ENCODE measurements at places on chromosomes 1 and 21.

GRCh38 chr1:178371235-178371634 lies 125.5 kb downstream of the CLEC20A start:
- no peak for DNase-seq

- DNase-seq = no peak
Measured at GRCh38 chr1:8604041-8604945, 213.1 kb downstream of the RERE start.

- no peak for DNase-seq
Measured at GRCh38 chr1:233216009-233216408, 79.5 kb downstream of the PCNX2 start.

GRCh38 chr1:93328809-93329760 lies 16.6 kb upstream of the DR1 start:
- no peak for DNase-seq

DNA sequence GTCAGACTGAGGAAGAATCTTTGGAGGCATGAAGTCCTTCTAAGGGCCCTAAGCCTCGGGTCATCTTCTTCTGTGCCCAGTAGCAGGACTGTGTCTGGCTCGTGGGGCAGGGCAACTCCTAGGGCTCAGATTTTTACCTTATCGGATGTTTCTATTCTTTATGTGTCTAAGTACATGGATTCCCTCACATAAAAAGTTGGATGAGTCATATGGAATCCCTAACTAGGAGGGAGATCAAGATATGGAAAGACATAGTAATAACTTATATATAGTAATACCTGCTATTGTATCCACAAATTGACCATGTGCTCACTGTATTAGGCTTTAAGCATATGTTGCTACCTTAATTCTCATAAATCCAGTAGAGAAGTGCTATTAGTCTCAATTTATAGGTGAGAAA lies 364.5 kb upstream of the CAMK1G start:
- DNase-seq = no peak

- peak; percentile 66 for DNase-seq
Measured at GRCh38 chr1:32247983-32248889, 1.2 kb downstream of the FAM167B start.

Measured in NCI-H2081 treated with DMSO at 0.1 percent for 48 hours (cell line).